ENCODE measurements at places on chromosomes 1 and 21. TPM values are rescaled to one million over a fixed set of nuclear protein-coding genes. Genes with fewer than 3 reads are reported as not detected.

SELP gene
- 7.4 TPM for total RNA-seq

PLXNA2 gene
- 12.1 TPM for total RNA-seq

IFNLR1 gene
- total RNA-seq: 3.7 TPM

NR5A2 gene
- total RNA-seq: 1.7 TPM

TMEM61 gene
- total RNA-seq: 0.30 TPM

BRINP2 gene
- 0.55 TPM for total RNA-seq

Measured in left ventricle myocardium superior (tissue), 1 donor.